ENCODE measurements at places on chromosomes 2 and 18.

- H3K4me3 ChIP-seq = no peak overlapping the region
- no peak overlapping the region for H3K27ac ChIP-seq
- no peaks in the 10 kb centered on the region for H3K36me3 ChIP-seq
- no peaks in the 10 kb centered on the region for H3K4me1 ChIP-seq
Measured at GRCh38 chr2:199814101-199814816, 36.7 kb downstream of the FTCDNL1 start.

DNA sequence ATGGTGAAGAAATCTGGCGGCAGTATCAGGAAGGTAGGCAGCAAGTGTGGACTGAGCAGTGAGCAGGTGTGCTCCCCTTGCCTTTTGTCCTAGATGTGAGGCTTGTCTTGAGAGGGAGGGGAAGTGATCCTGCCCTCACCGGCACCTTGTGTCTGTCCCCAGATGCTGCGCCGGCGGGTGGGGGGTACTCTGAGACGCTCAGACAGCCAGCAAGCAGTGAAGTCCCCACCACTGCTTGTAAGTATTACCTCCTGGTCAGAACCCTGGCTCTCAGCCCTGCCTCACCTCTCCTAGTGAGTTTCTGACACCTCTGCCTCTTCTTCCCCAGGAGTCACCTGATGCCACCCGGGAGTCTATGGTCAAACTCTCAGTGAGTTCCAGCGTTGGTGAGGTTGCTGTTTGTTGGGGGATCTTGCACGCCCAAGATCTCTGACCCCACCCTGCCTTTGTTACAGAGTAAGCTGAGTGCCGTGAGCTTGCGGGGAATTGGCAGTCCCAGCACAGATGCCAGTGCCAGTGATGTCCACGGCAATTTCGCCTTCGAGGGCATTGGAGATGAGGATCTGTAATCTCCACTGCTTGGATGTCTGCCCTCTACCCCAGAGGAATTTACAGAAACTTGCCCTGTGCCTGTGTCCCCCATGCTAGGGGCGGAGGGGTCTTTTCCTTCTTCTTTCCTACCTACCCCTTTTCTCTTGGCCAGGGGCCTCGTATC is 4.2 kb downstream of the ZNF513 start:
- H3K4me3 ChIP-seq = no peak overlapping the region
- no peak for DNase-seq
- H3K36me3 ChIP-seq = peaks cover 54% of the 10 kb centered on the region
- H3K27ac ChIP-seq = no peak overlapping the region

DNA sequence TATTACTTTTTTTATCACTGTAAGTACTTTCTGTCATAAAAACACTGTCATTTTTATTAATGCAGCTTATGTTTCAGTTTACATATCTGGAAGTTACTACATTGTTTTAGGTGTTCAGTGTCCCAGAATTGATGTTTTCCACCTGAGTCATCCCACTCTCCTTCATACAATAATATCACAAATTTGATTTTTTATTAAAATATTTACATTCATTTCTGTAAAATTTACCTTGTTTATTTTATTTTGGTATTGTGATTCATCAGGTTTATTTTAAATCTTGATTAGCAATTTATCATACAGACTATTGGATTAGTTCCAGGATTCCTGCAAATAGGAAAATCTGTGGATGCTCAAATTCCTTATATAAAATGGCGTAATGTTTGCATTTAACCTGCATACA is 1662.9 kb downstream of the SUCLG1 start:
- H3K4me1 ChIP-seq = no peaks in the 10 kb centered on the region
- no peak overlapping the region for H3K27ac ChIP-seq
- H3K4me3 ChIP-seq = no peak overlapping the region
- H3K27me3 ChIP-seq = no peaks in the 10 kb centered on the region

DNA sequence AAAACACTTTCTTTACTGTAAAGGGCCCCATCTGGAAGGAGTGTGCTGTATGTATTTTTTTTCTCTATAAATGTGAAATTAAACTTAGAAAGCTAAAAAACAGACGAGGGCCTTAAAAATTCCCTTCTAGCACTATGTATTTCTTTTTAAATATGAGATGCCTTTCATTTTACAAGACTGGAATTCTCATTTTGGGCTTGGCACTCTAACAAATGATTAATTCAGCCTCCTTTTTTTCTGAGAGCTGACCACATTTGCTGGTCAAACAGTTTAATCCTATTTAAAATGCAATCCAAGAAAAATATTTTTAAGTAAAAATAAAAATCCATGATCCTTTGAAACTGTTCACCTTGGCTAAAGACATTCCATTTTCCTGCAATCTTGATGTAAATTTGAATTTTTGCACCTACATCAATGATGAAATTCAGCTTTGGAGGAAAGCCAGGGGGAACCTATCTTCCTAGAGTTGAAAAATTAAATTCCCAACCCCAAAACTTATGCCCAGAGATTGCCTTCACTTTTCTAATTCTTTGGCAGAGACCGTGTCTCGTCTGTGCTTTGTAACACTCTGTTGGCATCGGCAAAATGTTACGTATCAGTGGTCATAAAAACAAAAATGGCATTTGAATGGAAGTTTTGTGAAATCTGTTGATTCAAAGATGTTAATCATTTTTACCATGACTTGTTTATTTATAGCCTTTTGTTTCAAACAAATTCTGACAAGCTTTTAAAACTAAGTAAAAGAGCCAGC is 284.5 kb downstream of the ZNF521 start:
- H3K4me3 ChIP-seq = no peak overlapping the region
- no peak for DNase-seq
- H3K36me3 ChIP-seq = no peaks in the 10 kb centered on the region
- no peaks in the 10 kb centered on the region for H3K4me1 ChIP-seq
- no peak overlapping the region for H3K27ac ChIP-seq
- H3K27me3 ChIP-seq = no peaks in the 10 kb centered on the region

DNA sequence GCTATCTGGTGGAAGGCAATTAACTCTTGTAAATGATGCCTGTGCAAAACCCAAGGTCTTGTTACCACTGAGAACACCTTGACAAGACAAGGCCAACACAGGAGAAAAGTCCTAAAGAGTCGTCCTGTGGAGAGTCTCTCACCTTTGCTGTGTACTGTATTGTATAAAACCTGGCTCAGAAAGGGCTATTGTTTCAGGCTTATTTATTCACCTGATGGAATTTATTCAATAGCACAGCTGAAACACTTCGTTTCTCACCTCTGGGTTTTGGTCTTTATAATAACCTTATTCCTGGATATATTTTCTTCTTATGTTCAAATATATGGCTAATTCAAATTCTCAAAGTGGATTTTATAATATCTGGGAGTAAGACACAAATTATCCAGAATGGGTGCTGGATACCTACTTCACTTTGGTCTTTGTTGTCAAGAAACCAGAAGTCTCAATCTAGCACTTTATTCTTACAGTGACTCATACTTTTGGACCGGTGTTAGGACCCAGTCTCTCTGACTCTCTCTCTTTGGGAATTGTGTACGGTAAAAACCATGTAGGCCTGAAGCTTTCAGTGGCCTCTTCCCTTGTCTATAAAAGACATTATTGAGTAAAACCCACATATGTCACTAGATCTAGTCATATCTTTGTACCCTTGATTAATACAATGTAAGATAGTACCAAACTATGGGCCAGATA is 16.1 kb upstream of the STAT4 start:
- no peaks in the 10 kb centered on the region for H3K36me3 ChIP-seq
- H3K27ac ChIP-seq = no peak overlapping the region
- no peaks in the 10 kb centered on the region for H3K27me3 ChIP-seq
- peaks cover 4% of the 10 kb centered on the region for H3K4me1 ChIP-seq

- no peak for DNase-seq
- H3K4me1 ChIP-seq = no peaks in the 10 kb centered on the region
- H3K4me3 ChIP-seq = no peak overlapping the region
- H3K27ac ChIP-seq = no peak overlapping the region
- no peaks in the 10 kb centered on the region for H3K27me3 ChIP-seq
Measured at GRCh38 chr2:20130821-20131645, 79.6 kb upstream of the LAPTM4A start.
